ENCODE measurements at places on chromosomes 5 and 9.

DNA sequence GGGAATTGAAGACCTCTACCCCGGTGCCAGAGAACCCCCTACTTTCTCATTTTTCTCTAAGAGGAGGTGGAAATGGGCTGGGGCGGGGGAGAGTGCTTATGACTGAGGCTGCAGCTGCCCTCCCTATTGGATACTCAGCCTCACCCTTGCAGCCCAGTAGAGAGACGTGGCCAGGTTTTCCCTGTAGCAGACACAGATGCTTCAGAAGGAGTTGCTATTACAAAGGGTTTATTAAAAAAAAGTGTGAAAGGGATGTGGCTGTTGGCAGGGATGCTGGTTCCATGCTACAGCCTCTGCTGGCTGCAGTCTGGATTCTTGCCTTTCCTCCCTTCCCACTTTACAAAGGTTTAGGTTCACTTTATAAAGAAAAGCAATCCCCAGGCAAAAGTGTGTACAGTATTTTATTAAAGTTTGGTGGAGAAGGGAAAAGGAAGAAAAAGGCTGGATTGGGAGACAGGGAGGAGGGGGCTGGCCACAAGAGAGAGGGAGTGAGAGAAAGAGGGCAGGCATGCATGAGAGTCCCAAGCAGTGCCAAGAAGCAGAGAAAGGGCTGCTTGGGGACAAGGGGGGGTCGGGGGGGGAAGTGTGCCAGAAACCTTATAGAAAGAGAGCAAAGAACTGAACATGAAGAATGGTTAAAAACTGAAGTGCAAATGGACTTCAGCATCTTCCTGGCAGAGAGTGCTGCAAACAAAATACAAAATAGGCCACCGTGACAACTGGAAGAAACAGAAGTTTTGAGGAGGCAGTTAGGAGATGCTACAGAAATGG lies 29.5 kb upstream of the NFIB start:
- DNase-seq: no peak

- DNase-seq: no peak
Observed at GRCh38 chr9:38417003-38417945, 7.0 kb downstream of the IGFBPL1 start.

DNA sequence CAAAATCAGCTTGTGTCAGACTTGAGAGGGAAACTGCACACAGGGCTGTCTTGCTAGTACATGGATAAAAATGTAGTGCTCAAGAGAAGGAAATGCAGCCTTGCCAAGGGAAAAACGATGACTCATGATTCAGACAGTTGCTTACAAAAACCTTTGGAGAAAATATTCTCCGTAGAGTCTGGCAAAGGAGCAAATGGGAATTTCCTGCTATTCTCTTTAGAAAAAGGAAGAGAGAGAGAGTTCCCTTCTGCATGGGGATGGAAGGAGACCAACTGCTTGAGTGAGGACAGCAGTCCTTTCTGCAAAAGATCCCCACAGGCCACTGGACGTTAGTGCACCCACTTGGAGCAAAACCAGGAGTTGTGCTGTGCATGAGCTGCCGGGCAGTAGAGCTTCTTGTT lies 7.6 kb downstream of the IFNB1 start:
- DNase-seq: no peak

GRCh38 chr5:33068786-33069185 lies 357.7 kb downstream of the NPR3 start:
- DNase-seq: no peak

DNA sequence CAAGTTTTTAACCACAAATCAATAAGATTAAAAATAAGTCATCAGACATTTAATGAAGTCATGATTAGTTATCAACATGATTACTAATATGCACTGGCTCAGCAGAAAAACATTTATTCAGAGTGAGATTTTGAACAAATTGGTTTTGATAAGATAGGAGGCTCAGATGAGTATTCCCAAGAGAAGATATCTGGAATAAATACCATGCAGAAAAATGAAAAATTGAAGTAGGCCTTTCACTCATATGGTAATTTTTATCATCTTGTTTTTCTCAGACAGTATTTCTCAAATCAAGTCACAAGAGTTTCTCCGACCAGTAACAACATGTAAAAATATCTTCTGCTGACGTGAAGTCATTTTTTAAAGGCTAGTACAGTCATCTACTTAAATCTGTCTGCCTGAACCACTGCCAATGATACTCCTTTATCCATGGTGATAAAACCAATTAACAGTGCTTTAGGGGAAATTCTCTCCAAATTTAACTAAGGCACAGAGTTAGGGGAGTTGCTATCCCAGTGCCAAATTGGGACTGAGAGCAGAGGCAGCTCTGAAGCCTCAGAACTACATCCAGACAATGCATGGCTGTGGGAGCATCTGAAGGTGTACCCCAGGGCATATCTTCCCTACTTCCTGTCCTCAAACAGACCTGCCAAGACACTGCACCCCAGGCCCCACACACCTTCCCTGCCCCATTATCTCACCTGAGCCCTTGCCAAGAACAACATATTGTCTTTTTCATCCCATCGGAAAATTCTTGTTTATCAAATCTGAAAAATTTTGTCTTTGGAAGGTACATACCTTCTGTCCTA lies 105.5 kb upstream of the TSLP start:
- DNase-seq: no peak

DNA sequence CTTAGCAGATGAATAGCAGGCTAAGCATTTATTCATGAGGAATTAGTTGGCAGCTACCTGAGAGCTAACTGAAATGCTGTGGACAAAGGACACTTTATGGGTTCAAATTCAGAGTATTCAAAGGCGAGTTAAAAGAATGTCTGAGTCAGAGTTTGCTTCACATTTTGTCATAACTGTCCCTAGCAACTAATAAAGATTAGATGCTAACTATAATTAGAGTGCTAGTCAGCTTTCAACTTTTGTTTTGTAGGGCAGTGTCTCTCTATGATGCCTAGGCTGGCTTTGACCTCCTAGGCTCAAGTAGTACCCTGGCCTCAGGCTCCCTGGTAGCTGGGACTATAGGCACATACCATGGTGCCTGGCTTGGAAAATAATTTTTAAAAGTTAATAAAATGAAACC lies 4.6 kb downstream of the SMC5 start:
- DNase-seq: no peak
